ENCODE measurements at places on chromosomes 7 and 10. TPM values are rescaled to one million over a fixed set of nuclear protein-coding genes. Genes with fewer than 3 reads are reported as not detected.

The NRAP gene
- total RNA-seq, result 0.09 TPM

The PLEKHS1 gene
- total RNA-seq, result not detected

The PTF1A gene
- not detected for total RNA-seq

The ADAM8 gene
- total RNA-seq, result 9.0 TPM

The SH3PXD2A gene
- 62.6 TPM for total RNA-seq

The INSIG1 gene
- total RNA-seq, result 25.2 TPM

The MALSU1 gene
- 42.0 TPM for total RNA-seq

The IFIT3 gene
- total RNA-seq, result 17.0 TPM

The ACBD7 gene
- not detected for total RNA-seq

The EPO gene
- total RNA-seq, result not detected

The CNTNAP2 gene
- total RNA-seq, result not detected

The GHITM gene
- total RNA-seq, result 94.0 TPM

The OR2A42 gene
- not detected for total RNA-seq

The ANKRD7 gene
- 0.48 TPM for total RNA-seq

The ACSL5 gene
- total RNA-seq, result 13.1 TPM

The RHEB gene
- total RNA-seq, result 119 TPM
